ENCODE measurements at places on chromosomes 11 and 22.
A peak's percentile ranks its signal among the peaks of the same experiment; 100 is the strongest.

DNA sequence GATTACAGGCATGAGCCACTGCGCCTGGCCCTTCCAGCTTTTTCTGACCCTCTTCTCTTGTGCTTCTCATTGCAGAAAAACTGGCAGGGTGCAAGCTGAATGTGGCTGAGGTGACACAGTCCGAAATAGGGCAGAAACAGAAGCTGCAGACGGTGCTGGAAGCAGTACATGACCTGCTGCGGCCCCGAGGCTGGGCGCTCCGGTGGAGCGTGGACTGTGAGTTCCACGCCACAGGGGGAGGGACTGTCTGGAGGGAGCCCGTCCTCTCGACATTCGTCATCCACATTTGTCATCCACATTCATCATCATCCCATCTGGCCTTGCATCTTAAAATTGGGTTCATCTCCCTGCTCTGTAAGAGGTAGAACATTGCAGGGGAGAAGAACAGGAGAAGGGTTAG lies 49.3 kb upstream of the PARVG start:
- DNase-seq, result no peak

DNA sequence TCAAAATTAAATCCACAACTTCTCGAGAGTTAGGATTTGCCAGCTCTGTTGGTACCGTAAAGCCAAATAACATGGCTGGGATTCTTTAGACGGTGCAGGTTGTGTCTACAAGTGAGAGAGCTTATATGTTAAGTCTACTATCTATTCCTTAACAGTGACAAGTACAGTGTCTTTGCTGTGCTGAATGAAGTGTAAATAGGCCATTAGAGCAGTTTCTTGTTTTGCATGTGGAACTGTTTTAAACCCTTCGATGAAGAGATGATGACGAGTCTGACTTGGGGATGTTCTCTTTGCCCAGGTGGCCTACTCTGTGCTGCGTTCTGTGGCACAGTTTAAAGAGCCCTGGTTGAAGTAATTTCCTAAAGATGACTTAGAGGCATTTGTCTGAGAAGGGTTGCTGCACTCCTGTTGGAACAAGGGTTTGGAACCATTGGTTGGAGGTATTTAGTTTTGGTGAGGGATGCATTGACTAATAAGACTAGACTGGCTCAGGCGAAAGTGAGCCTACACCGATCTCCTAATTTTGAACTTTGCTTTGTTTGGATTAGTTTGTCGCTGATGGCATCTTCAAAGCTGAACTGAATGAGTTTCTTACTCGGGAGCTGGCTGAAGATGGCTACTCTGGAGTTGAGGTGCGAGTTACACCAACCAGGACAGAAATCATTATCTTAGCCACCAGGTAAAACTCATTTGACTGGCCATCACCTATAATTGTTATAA lies 988 bp downstream of the RPS3 start:
- DNase-seq, result peak; percentile 49

- no peak for DNase-seq
Measured at GRCh38 chr11:64566042-64566914, 24.7 kb upstream of the SLC22A12 start.

DNA sequence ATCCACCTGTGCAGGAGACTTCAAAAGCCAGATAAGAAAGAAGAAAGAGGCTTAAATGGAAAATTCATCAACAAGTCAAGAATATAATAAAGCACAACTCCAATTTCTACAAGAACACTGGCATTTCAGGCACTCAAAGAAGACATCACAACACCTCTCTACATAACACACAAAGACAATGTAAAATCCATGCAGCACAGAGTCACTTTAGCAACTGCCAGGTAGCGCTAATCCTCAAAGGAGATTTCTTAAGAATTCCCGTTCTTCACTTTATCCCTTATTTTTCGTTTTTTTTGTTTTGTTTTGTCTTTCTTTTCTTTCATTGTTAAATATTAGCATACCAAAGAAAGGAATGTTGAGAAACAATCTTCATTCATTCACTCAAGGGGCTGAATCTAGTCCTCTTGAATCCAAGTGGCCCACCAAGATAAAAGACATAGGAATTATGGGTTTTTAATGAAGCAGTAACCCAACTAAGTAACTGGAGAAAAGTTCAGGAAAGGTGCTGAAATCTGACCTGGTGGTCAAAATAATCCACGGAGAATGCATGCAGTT lies 95.0 kb downstream of the CADM1 start:
- DNase-seq, result no peak

DNA sequence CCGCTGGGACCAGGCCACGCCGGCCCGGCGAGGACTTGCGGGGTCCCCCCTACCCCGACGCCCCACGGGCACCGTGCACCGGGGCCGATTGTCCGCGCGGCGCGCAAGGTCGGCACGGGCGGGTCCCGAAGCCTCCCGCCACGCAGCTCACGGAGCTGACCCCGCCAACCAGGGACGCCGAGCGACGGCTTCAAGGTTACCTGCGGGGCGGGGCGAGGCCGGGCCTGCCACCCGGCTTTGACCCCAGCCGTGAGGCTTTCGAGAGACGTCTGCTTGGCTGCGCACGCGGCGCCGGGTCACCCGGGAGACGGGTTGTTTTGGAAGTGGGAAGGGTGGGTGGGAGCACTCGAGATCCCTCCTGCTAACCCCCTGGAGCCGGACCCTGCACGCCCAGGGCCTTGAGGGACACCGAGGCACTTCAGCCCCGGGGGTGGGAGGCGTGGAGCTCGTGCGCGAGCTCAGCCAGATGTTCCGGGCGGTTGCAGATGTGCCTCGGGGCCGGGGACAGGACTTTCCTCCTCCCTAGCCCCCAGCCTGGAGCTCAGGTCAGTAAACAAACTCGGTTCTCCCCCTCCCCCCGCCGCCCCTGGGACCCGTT lies 3.2 kb upstream of the WNT11 start:
- DNase-seq, result peak; percentile 15

- DNase-seq, result no peak
Measured at GRCh38 chr11:14327116-14327515, 31.9 kb downstream of the RRAS2 start.

DNA sequence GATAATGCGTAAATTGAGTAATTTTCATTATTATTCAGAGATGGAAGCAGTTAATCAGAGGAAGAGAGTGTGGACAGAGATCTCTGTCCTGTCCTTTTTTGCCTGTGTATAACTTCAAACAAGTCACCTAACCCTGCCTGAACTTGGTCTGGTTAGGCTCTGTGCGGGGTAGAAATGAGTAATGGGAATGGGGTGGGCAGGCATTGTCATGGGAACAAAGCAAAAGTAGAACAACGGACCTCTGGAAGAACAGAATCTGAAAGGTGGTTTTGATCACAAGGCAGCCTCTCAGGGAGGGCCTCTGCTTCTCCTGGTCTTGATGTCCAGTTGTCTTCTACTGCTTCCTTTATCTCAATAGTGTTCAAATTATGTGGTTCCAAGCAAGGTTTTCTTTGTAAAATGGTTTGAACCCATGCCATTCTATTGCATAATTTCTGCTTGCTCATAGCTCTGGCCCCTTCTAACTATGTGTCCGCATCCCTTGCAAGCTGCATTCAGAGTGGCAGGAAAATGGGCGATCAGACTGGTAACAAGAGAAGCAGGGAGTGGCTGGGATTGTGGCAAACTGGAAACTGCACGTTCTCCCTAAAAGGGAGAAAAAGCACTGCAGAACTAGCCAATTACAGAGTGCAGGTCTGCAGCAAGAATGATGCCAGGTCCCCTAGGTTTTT lies 76.1 kb downstream of the PRR5L start:
- DNase-seq, result no peak

GRCh38 chr11:117690484-117691217 lies 106.4 kb downstream of the DSCAML1 start:
- no peak for DNase-seq

DNA sequence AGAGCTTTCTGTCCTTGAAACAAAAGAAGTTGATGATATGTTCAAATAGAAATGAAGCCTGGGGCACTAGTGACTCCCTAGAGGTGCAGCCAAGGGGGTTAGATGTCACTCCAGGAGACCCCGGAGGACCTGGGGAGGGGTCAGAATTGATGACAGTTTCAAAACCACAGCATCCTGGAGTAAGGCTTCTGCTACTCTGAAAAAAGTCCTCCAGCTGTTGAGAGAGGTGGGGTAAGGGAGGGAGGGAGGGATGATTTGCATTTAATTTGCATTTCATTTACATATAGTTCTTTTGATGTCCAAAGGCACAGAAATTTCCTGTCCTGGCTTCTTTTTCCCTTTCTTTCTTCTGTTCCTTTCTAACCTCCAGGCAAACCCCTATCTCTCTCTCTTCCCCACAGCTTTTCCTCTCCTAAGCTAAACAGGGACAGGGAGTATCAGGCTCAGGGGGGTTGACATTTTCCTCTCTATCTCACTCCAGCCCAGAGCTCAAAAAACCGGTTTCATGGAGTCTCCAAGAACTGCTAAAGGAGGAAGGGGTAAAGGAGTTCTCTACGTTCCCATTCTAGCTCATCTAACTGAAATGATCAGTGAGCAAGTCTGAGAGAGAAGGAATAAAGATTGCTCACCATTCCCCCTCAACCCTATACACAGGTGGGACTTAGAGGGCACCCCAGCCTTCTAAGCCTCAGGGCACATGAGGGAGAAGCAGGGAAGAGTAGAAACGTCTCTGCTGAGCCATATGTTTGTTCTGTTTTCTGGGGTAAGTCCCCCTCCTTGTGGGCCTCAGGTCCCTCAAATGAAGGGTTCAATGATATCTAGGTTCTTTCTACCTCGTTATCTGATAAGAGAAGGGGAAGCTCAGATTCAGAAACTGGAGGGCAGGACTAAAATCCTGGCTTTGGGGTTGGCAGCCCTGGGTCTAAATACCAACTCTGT lies 3.5 kb upstream of the POU2F3 start:
- DNase-seq, result no peak

DNA sequence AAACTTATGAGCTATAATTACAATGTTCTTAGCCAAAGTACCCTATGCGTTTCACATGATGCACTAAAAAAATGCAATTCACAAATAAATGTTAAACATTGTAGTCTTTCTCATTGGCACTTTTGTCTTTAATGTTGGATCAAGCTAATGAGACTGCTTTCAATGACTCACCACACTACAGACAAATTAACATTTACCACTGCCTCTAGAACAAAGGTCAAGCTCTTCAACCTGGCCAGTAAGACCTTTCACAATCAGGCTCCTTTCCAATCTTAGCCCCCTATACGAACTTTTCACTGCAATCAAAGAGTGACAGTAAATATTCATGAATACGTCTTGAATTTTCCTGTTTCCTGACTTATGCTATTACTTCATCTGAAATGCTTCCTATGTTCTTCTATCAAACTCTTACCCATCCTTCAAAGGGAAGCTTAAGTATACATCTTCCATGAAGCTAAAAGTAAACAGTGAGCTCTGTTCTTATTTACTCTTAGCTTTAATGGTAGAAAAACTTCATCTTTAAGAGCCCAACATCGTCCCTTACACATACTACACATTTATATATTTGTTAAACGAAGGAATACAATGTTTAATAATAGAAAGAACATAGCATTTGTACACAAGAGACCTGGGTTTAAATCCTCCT lies 326.6 kb upstream of the PITPNB start:
- no peak for DNase-seq

GRCh38 chr22:31332886-31333285 lies 13.3 kb downstream of the PATZ1 start:
- DNase-seq, result no peak

DNA sequence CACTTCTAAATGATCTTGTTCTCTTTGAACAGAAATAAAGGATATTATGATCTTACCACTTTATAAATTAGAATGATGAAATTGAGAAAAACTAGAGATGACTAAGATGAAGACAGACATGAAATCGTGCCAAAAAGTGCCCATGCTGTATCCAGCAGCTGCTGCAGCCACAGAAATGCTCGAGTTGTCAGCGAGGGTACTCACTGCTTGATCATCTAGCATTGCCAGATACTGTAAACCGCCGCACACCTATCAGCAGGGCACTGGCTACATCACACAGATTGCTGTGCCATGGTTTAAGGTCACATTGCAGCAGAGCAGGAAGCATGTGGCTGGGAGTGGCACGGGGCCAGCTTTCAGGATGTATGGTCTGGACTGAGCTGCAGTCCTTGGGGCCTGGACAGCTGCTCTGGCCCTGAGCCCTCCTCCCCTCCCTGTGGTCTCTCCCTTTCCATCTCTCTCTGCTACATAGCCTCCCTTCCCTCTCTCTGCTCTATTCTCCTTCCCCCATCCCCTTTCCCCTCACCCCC lies 51.0 kb upstream of the SEPTIN5 start:
- DNase-seq, result no peak

GRCh38 chr11:117424781-117425180 lies 97.1 kb downstream of the CEP164 start:
- no peak for DNase-seq
